Activated CD4-positive, alpha-beta T cell treated with anti-CD3 and anti-CD28 coated beads, Interleukin-2, amount 50 U/mL, for 24 hours (primary cell): ENCODE measurements at places on chromosomes 1 and 21.

DNA sequence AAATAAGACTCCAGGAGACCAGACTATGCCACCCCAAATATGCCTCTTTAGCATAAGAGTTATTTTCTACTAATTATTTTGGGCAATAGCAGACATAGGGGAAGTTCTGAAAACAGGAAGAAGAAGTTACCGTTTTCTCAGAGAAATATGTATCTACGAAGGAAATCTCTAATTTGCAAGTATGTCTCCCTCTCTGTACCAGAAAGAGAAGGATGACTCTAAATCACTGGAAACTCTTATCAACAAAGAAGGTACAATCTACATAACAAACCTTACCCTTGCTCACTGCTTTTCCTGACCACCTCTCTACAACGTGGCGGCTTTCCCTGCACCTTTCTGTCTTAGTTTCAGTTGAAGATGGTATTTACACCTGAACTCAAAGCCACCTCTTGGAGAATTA is 49.0 kb downstream of the OMA1 start:
- no peak for DNase-seq

DNA sequence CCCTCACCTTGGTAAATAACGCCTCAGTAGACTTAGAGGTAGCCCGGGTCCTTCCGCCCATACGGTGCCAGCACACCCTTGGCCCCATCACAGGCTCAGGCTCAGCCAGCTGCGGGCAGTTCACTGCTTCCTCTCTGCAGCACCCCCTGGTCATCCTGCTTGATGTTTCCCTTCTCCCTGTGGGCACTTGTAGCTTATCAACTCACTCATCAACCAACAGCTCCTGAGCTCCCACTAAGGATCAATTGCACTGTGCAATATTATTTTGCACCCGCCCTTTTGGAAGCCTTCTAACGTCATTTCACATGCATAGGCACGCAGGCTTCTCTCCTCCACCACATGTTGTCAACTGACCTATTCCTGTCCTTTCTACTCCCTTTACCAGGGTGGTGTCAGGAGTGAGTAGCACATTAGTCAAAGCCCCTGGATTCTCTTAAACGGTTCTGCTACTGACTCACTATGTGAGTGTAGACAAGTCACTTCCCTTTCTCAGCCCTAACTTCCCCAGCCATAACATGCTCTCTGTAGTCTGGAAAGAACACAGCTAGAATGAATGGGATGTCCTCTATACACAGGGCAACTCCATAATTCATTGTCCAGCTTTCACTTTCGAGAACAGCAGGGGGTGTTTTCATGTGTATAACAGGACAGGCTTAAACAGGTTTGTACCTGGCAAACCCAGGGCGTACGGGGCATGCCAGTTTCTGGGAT is 47.1 kb upstream of the IRF2BP2 start:
- no peak for DNase-seq

GRCh38 chr1:193318347-193318746 is 131.9 kb upstream of the B3GALT2 start:
- no peak for DNase-seq

- DNase-seq: no peak
Observed at GRCh38 chr1:103911450-103911849, 161.8 kb downstream of the AMY1C start.

DNA sequence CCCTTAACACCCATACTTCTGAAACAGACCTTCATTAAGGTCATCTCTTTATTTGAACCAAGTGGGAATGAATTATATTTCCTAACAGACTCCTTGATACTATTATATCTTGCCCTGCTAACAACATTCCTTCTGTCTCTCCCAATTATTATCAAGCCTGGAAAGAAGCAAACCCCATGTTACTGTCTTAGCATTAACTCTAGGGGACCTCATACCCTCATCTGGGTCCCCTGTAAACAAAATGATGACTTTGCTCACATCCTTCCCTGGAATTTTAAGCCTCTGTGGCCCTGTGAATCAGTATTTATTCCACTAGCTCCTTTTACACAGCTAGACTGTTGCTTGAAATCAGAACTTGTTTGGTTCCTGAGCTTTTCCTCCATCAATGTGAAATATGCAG is 38.3 kb upstream of the BCL10 start:
- no peak for DNase-seq

- no peak for DNase-seq
Observed at GRCh38 chr1:157944663-157945280, 48.7 kb upstream of the KIRREL1 start.

DNA sequence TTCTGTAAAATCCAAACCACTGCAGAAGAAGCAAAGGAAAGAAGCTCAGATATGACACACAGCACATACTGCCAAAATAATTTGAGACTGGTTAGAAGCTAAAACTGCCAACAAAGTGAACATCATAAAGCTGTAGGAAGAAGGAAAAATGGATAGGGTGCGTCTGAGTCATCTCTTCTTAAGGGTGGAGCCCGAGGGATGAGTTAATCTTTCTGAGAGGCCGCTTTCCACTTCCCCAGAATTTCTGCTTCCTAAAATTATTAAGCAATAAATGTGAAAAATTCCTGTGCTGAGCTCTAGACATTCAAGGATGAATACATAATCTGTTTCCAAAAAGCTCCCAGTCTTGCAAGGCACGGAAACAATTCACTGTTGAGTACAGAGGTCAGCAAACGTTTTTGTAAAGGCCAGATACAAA is 20.1 kb downstream of the PPT1 start:
- no peak for DNase-seq

- no peak for DNase-seq
Observed at GRCh38 chr1:25727635-25728286, 72.2 kb upstream of the SELENON start.

GRCh38 chr1:54347955-54348699 is 58.1 kb downstream of the SSBP3 start:
- no peak for DNase-seq

GRCh38 chr1:6317098-6317760 is 56.3 kb upstream of the GPR153 start:
- no peak for DNase-seq

GRCh38 chr21:36047139-36047538 is 13.2 kb downstream of the SETD4 start:
- DNase-seq: no peak

GRCh38 chr1:108560874-108561459 is 1.1 kb downstream of the EEIG2 start:
- no peak for DNase-seq

DNA sequence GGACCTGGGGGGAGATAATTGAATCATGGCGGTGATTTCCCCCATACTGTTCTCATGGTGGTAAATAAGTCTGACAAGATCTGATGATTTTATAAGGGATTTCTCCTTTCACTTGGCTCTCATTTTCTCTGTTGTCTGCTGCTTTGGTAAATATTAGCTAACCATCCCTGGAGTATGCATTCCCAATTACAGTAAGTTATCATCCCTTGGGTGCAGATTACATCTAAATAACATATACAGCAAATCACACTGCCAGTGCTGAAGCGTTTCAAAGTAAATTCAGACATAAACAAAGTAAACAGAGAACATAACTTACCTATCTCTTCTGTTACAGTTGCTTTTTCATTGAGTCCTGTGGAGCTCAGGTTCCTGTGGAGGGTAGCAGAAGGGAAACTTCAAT is 38.6 kb upstream of the IGSF3 start:
- DNase-seq: no peak

GRCh38 chr1:111223126-111223685 is 4.3 kb upstream of the CHI3L2 start:
- no peak for DNase-seq

- no peak for DNase-seq
Observed at GRCh38 chr1:167077868-167078210, 12.3 kb downstream of the GPA33 start.

DNA sequence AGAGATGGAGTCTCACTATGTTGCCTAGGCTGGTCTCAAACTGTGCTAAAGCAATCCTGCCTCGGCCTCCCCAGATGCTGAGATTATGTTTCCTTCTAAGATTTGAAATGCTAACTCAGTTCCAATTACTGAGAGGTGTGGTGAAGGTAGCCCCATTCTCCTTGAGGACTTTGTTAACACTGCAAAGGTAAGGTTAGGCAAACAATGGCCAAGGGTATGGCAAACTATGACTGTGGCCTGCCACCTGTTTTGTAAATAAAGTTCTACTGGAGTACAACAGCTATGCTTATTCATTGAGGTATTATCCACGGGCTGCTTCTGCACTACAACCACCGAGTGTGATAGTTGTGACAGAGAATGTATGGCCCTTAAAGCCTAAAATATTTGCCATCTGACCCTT is 9.6 kb upstream of the RIT1 start:
- no peak for DNase-seq

DNA sequence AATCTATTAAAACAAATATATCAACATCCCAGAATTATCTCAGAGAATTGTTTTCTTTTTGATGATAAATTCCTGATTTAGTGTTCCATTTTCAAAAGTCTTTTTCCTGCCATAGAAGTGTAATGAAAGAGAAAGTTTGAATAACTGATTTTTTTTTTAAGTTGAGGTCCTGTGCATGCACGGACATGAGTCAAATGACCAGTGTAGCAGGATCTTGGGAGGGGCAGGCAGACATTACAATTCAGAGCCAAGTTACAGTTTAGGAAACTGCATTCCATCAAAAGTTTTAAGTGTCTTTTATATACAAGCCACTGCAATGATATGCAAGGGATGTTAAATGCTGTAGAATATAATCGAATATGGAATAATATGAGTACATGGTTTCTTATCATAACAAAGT is 227.5 kb downstream of the HMCN1 start:
- no peak for DNase-seq

- no peak for DNase-seq
Observed at GRCh38 chr1:227768125-227768439, 32.8 kb downstream of the SNAP47 start.

- DNase-seq: no peak
Observed at GRCh38 chr21:25790122-25790877, 55.5 kb downstream of the GABPA start.

- no peak for DNase-seq
Observed at GRCh38 chr1:231563247-231563646, 34.8 kb downstream of the TSNAX start.

DNA sequence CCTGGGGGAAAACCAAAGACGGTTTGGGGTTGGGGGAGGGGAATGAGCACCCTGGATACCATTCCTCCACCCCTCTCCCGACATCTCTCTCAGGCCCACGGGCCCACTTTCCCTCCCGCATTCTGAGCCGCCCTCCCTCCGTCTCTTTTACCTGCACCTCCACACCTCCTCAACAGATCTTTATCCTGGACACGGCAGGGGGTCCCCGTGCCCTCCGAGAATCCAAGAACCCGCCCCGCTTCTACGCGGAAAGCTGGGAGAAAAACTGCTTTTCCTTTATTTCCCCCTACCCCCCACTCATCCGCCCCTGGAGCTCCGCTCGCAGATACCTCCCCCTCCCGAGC is 108.8 kb downstream of the NAV1 start:
- DNase-seq: no peak

DNA sequence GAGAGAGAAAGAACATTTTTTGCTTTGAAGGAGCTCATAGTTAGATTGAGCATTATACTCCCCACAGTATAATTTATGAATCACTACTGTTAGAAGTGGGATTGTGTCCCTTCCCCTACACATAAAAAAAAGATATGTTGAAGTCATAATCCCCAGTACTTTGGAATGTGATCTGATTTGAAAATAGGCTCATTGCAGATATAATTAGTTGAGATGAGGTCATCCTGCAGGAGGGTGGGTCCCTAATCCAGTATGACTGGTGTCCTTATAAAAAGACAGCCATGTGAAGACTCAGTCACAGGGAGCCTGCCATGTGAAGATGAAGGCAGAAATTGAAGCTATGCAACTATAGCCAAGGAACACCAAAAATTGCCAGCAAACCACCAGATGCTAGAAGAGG is 76.4 kb downstream of the TGFB2 start:
- DNase-seq: no peak

DNA sequence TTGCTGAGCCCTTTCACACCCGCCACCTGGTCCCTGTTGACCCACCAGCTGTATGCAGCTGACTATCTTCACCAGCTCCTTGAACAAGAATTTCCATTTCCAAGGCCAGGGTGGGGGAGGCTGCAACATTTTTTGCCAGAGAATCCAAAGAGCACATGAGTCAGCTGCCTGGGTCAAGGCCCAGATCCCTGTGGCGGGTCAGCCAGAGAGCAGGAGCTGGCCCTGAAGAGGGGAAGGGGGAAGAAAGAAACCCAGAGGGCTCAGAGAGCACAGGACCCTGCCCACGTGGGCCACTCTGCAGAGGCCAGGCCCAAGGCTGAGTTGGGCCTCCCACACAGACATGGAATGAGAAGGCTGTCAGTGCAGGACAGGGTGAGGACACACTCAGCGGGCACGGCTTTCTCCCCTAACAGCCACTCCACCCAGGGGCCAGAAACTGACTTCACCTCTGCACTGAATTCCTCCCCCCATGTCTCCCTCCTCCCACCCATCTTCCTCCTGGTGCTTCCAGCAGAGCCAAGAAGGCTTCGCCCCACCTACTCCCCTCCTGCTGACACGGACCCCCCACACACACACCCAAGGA is 28.9 kb downstream of the S100A6 start:
- no peak for DNase-seq

DNA sequence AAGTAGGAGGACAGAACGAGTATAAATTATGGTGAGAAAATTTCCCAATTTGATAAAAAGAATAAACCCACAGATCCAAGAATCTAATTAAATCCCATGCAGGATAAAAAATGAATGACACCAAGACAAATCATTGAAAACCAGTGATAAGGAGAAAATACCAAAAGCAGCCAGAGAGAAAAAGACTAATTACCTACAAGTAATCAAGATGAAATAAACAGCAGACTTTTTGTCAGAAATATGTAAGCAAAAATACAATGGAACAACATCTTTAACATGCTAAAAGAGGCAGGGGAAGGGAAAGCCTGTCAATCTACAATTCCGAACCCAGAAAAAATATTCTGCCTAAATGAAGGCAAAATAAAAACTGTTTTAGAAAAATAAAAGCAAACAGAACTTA is 20.7 kb upstream of the CCN1 start:
- no peak for DNase-seq

- no peak for DNase-seq
Observed at GRCh38 chr21:44512496-44513388, 27.3 kb downstream of the KRTAP10-1 start.

DNA sequence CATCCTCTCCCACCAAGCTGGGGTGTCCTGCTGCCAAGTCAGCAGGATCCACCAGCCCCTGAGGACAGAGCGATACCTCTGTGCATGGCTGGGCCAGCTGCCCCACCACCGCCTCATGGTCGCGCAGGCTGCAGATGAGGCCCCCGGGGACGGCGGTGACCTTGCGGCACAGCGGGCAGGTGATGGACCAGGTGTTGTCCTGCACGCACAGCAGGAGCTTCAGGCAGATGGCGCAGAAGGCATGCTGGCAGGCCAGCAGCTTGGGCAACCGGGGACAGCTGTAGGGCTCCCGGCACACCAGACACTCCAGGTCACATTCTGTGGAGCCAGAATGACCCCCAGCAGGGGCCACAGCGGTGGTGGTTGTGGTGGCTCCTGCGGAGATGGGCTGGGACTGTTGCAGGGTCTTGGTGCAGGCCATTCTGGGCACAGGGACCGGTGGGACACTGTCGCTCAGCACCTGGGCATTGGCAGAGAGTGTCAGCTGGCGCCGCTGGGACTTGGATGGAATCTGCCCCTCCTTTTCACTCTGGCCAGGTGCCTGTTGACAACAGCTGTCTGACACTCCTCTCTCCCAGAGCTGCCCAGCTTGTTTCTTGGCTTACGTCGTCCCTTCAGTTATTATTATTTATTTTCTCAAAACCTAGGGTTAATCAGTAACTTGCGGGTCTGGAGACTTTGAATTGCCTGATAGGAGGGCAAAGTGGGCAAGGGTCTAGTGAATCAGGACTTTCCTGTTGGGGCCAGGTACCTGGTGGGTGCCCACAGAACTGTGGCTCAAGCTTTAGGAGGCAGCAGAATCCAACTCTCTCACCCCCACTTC is at the start of gene RNF186:
RNF186 (minus strand) TSS at position 603 of the 823 bp plus-strand sequence; CDS start at position 421, 182 bp downstream.
- DNase-seq: no peak

- DNase-seq: no peak
Observed at GRCh38 chr1:103949779-103950178, 200.1 kb downstream of the AMY1C start.
